ENCODE measurements at places on chromosomes 12 and 14. TPM values are rescaled to one million over a fixed set of nuclear protein-coding genes. Genes with fewer than 3 reads are reported as not detected.

Gene KRT73
- total RNA-seq, result not detected

Gene E2F7
- total RNA-seq, result 0.97 TPM

Gene CHPT1
- total RNA-seq, result 41.2 TPM

Gene LRP1-AS
- not detected for total RNA-seq

Measured in hair follicle dermal papilla cell (primary cell).